ENCODE measurements at places on chromosomes 12 and 14.

DNA sequence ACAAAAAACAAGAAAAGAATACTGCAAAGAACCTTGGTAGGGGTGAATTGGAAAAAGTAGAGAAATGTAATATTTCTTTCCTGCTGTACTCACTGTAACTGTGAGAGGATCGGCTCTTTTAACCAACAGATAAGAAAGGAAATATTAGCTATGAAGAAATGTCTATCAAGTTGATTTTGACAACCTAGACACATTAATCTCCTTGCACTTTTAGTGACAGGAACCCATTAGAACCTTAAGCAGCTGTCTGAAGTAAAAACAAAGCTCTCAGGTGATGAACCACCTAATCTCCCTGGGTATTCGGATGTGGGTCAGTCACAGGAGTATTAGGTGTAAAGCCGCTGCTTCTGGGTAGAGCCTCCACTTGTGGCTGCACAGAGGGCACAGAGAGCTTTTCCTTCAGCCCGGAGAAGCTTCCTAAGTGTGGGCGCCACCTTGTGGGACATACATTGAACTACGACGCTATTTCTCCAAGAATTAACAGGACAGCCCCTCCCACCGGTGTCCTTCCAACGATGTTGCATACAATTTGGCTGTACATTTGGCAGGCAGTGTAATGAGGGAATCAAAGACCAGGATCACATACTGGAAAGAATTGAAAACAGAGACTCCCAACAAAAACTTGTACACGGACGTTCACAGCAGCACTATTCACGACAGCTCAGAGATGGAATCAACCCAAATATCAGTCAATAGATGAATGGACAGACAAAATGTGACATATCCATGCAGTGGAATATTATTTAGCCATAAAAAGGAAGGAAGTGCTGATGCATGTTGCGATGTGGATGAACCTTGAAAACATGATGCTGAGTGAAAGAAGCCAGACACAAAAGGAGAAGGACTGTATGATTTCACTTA, 28.9 kb upstream of the MAPKAPK5 start:
- no peaks in the 10 kb centered on the region for H3K27me3 ChIP-seq
- no peak overlapping the region for H3K4me3 ChIP-seq

GRCh38 chr14:87179936-87180335, 813.0 kb downstream of the GALC start:
- no peaks in the 10 kb centered on the region for H3K27me3 ChIP-seq
- no peak overlapping the region for H3K27ac ChIP-seq
- H3K4me1 ChIP-seq: no peaks in the 10 kb centered on the region
- no peak for DNase-seq

DNA sequence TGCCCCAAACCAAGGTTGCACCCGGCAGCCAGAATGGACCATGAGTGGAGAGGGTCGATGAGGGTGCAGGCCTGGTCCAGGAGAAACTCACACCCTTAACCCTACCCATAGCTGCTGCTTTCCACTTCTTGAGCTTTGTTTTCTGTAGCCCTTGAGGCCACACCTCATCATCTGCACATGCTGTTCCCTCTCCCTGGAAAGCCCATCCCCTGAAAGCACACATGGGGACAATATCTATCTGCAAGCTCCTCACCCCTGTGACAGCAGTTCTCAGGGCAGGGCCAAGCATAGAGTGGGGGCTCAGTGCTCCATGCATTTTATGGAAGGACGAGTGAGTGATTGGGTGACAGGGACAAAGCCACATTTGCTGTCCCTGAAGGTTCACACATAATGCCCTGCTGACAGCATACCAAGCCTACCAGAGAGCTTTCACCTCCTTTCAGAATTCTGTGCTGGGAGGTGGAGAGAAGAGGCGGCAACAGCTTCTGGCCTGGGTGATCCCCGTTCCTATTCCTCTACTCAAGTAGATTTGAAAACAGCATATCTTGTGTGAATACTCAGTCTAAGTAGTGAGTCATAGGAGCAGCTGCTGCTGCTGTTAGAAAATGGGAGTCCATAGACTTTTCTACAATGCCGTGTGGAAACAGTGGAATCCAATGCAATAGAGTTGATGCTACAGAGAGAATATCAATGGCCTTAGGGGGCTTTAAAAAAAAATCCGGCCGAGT, 44.6 kb downstream of the SRGAP1 start:
- H3K27ac ChIP-seq: no peak overlapping the region
- H3K4me1 ChIP-seq: no peaks in the 10 kb centered on the region
- H3K27me3 ChIP-seq: peaks cover 9% of the 10 kb centered on the region

GRCh38 chr14:96237641-96238040, 18.4 kb upstream of the BDKRB1 start:
- no peak for DNase-seq
- peaks cover 48% of the 10 kb centered on the region for H3K27me3 ChIP-seq
- H3K4me1 ChIP-seq: no peaks in the 10 kb centered on the region
- H3K4me3 ChIP-seq: no peak overlapping the region

- H3K27me3 ChIP-seq: no peaks in the 10 kb centered on the region
- peaks cover 43% of the 10 kb centered on the region for H3K36me3 ChIP-seq
- H3K4me3 ChIP-seq: no peak overlapping the region
- DNase-seq: no peak
- H3K27ac ChIP-seq: no peak overlapping the region
Observed at GRCh38 chr14:90276646-90277367, 20.5 kb downstream of the PSMC1 start.

- H3K27me3 ChIP-seq: no peaks in the 10 kb centered on the region
- no peak for DNase-seq
- no peak overlapping the region for H3K4me3 ChIP-seq
- no peak overlapping the region for H3K27ac ChIP-seq
- no peaks in the 10 kb centered on the region for H3K36me3 ChIP-seq
- H3K4me1 ChIP-seq: no peaks in the 10 kb centered on the region
Observed at GRCh38 chr12:272942-273341, 10.3 kb upstream of the SLC6A13 start.

- H3K27me3 ChIP-seq: no peaks in the 10 kb centered on the region
- H3K4me3 ChIP-seq: no peak overlapping the region
- no peaks in the 10 kb centered on the region for H3K4me1 ChIP-seq
- no peak overlapping the region for H3K27ac ChIP-seq
Observed at GRCh38 chr12:115209230-115209629, 525.3 kb upstream of the TBX3 start.

DNA sequence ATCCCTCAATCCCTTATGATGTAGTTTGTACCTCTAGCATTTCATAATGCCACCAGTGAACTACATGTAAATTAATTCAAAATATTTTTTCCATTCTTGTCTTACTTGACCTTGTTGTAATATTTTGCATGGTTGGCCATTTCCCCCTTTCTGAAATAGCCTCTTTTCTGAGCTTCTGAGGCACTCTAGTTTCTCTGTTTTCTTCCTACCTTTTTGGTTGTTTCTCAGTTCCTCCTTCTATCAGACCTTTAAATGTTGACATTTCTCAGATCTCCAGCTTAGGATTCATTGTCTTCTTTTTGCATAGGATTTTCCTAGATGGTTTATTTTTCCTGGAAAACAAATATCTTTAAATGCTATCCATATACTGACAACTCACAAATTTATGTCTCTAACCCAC, 9.8 kb upstream of the RMST start:
- DNase-seq: no peak
- no peak overlapping the region for H3K4me3 ChIP-seq
- H3K36me3 ChIP-seq: no peaks in the 10 kb centered on the region
- no peaks in the 10 kb centered on the region for H3K27me3 ChIP-seq
- no peak overlapping the region for H3K27ac ChIP-seq

DNA sequence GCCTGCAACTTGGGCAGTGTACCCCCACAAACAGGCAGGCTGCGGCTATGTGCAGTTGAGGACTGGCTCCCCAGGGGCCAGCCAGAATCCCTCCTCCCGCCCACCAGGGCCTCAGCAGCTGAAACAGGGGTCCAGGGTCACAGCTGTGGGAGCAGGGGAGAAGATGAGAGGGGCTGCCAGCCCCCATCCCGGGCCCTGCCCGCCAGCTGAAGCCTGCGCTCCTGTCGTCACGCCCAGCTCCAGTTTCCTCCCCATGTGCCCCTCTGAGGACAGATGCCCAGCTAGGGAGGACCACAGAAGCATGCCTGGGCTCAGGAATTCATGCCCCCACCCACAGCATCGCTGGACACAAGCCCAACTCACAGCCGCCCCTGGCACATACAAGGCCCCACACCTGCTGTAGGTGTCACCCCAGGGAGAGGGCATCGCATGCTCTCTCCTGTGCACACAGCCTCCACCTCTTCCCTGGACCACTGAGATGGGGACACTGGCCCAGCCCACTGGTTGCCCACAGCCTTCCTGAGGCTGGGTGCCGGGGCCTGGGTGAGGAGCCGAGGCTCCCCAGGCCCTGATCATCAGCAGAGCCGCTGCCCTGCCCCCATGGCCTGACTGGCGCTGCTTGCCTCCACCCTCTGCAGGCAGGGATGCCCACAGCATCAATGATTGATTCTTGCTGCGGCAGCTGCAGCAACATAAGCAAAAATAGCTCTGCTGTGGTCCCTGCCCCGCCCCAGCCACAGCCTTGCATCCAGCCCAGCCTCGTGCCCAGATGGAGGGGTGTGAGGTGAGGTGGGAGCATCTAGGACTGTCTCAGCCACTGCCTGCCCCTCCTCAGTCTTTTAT, 3.7 kb upstream of the CLBA1 start:
- H3K4me3 ChIP-seq: no peak overlapping the region
- DNase-seq: no peak
- H3K27ac ChIP-seq: no peak overlapping the region
- no peaks in the 10 kb centered on the region for H3K27me3 ChIP-seq

DNA sequence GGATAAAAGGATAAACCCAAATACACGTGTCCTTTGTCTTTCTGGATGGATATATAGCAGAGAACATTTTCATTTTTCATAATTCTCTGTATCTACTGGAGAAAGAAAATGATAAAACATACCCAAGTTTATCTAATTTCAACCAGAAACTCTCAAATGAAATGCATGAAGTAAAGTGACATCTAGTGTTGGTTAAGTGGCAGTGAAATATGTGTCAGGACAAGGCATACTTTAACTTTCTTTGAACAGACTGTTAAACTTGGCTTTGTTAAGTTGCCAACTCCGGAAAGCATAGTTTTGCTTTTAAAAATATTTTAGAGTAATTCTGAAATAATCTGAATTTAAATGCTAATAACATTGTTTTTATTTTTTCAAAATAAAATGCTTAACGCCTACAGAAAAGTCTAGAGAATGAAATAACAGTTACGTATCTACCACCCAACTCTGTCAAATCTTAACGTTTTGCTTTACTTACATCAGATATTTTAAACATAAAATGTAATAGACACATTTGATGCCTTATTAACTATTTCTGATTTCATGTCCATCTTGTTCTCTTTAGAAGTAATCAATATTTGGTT, 25.2 kb upstream of the NTN4 start:
- no peaks in the 10 kb centered on the region for H3K36me3 ChIP-seq
- no peaks in the 10 kb centered on the region for H3K4me1 ChIP-seq
- H3K4me3 ChIP-seq: no peak overlapping the region

GRCh38 chr12:96350982-96351381, 49.3 kb downstream of the CDK17 start:
- no peak overlapping the region for H3K27ac ChIP-seq
- no peak for DNase-seq
- no peaks in the 10 kb centered on the region for H3K36me3 ChIP-seq
- peaks cover 12% of the 10 kb centered on the region for H3K4me1 ChIP-seq
- H3K27me3 ChIP-seq: no peaks in the 10 kb centered on the region

GRCh38 chr12:8661016-8661415, 1.6 kb downstream of the MFAP5 start:
- no peak overlapping the region for H3K27ac ChIP-seq
- H3K4me3 ChIP-seq: no peak overlapping the region
- no peak for DNase-seq
- no peaks in the 10 kb centered on the region for H3K27me3 ChIP-seq
- H3K36me3 ChIP-seq: no peaks in the 10 kb centered on the region

GRCh38 chr12:80697270-80697887, 10.1 kb upstream of the MYF6 start:
- DNase-seq: no peak
- no peaks in the 10 kb centered on the region for H3K27me3 ChIP-seq
- no peaks in the 10 kb centered on the region for H3K36me3 ChIP-seq
- H3K4me3 ChIP-seq: no peak overlapping the region

DNA sequence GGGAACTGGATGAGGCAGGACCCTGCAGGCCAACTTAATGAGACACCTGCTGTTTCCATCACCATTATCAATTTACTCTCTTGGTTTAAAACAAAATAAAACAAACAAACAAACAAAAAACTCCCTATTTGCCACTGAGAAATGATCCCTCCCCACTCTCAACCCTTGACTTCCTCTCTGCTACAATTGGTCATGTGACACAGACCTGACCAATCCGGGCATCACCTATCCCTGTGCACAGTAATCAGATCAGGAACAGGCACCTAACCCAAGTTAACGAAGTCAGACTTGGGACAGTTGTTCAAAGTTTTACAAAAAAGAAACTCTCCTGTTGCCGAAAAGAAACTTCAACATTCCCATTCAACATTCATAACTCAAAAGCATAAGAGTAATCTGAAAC, 58.4 kb downstream of the NELL2 start:
- no peaks in the 10 kb centered on the region for H3K36me3 ChIP-seq
- DNase-seq: no peak
- H3K27ac ChIP-seq: no peak overlapping the region

- DNase-seq: peak; percentile 84
- H3K27ac ChIP-seq: peak overlapping the region; percentile 77
- H3K36me3 ChIP-seq: no peaks in the 10 kb centered on the region
- peak overlapping the region; percentile 84 for H3K4me3 ChIP-seq
- H3K27me3 ChIP-seq: no peaks in the 10 kb centered on the region
Observed at GRCh38 chr12:54358945-54359761, 5.1 kb downstream of the GPR84 start.

- no peak overlapping the region for H3K27ac ChIP-seq
- no peaks in the 10 kb centered on the region for H3K4me1 ChIP-seq
- no peaks in the 10 kb centered on the region for H3K27me3 ChIP-seq
Observed at GRCh38 chr14:87133073-87133801, 859.7 kb downstream of the GALC start.

DNA sequence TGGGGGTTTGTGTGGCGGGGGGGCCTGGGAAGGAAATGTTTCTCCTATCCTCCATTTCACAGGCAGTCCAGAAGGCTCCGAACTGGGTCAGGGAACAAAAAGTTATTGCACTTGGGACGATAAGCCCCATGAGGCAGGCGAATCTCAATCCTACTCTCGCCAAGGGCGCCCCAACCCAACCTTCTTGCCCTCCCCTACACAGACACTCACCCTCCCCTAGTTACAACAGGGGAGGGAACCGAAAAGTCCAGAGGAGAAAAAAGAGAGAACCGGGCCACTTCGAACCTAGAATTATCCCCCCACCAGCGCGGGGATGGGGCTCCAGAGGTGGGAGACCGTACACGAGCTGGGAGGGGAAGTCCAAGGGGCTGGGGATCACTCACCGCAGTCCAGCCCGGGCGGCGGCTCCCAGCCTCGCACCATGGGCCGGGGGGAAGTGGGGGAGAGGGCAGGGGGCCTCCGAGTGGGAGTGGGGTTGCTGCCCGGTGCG, 357 bp downstream of the HOMEZ start:
- H3K27ac ChIP-seq: peak overlapping the region; percentile 67
- H3K4me3 ChIP-seq: peak overlapping the region; percentile 83
- peaks cover 9% of the 10 kb centered on the region for H3K4me1 ChIP-seq
- H3K36me3 ChIP-seq: no peaks in the 10 kb centered on the region
